Endodermal cell (in vitro differentiated cells): ENCODE measurements at places on chromosomes 2 and 18.
A peak's percentile ranks its signal among the peaks of the same experiment; 100 is the strongest.

DNA sequence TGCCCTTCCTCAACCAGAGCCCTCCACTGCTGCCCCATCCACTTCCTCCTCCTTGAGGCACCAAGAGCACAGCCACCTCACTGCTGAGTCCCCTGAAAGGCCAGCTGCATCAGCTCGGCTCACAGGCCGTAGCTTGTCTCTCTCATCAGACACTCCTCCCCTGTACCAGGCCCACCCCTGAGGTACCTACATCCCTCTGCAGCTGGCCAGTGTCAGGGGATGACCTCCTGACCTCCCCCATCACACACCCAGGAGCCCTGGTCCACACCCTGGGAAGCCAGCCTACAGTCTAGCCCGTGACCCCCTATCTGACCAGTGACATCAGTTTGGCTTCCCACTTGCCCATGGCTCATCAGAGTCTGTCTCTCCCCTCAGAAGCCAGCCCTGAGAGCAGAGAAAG lies 205.6 kb downstream of the TNS1 start:
- no peak for DNase-seq

DNA sequence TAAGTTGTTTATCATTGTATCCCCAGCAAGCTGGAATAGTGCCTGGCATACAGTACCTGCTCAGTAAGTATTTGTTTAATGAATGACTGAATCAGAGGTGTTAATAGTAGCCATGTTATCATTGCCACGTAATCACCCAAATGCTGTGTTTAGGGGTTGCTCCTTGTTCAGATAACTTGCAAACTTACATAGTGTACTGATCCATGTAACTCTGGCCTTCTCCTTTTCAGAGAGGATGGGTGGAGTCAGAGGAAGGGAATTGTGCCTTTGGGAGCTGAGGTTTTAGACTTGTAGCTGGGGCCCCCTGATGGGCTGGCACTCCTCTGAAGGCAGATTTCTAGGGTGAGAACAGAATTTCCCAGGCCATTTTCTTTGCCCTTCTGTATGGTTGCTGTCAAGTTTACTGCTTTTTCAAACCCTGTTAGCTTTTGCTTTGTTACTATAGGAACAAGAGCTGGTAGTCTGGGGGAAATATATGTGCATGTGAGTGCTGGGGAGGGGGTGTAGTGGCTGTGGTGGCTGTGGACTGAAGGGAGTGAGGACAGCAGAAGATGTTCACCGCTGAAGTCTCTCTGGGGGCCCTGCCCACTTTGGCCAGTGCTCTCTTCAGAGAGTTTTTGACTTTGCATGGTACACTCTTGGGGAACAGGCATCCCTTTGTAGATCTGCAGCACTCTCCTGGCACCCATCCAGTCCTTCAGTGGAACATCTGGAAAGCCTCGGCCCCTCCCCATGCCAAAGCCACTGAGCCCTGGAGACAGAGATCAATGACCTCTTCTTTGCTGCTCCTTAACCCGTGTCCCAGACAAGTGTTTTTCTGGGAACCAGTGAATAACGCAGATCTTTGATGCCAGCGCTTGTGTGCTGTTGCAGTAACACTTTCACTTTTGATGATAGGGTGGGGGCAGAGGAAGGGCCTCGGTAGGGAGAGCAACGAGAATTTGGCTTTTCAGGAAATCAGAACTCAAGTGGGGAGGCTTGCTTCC lies 209.0 kb downstream of the PRKCE start:
- DNase-seq = peak; percentile 55

GRCh38 chr2:238220892-238221521 lies 17.5 kb upstream of the ILKAP start:
- DNase-seq = peak; percentile 67

GRCh38 chr2:197293252-197294007 lies 17.1 kb downstream of the ANKRD44 start:
- no peak for DNase-seq

GRCh38 chr2:238159071-238159539 lies 335 bp downstream of the ERFE start:
- DNase-seq = peak; percentile 74

DNA sequence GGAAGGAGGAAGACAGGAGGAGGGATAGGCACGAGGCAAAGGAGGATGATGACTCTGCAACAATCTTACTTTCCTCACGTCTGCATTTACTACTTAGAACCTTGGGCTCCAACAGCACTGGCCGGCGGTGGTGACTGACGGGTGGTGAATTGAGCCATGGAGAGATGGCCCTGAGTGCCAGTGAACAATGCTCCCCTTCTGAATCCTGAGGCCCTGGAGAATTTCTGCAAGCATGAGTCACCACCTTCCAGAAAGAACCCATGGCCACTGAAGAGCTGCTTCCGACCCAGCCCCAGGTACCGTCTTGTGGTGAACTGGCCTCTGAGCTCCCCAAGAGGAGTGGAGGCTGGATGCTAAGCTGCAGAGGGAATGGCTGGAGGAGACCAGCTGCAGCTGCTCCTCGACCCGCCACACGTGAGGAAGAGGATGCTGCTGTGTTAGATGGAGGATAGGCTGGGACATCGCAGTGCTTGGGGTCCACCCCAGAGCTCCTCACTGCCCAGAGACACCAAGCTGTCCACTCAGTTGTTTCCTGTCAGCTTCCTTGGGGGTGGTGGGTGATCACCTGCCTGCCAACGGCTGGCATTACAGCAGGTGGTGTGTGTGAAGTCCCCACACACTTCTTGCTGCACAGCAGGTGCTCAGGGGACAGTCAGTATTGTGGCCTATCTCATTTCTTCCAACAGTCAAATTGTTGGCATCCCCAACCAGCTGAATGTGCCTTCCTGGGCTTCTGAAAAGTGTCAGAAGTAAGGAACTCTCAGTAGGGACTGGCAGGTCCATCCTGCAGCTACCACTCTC lies 186.5 kb upstream of the ID2 start:
- no peak for DNase-seq

DNA sequence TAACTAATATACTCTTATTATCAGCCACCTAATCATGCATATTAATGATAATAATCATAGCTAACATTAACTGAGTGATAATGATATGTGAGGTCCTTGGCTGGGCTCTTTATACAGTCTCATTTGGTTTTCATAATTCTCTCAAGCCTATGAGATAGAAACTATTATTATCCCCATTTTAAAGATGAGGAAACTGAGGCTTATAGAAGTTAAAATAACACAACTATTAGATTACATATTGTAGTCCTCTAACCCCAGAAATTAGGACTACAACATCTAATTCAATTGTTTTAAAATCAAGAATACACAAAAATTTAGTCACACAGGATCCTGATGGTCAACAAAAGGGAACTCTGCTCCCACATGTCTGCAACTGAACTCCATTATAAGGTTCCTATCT lies 83.6 kb upstream of the ITGB6 start:
- no peak for DNase-seq

GRCh38 chr2:186950694-186951093 lies 101.7 kb upstream of the ZSWIM2 start:
- DNase-seq = no peak

DNA sequence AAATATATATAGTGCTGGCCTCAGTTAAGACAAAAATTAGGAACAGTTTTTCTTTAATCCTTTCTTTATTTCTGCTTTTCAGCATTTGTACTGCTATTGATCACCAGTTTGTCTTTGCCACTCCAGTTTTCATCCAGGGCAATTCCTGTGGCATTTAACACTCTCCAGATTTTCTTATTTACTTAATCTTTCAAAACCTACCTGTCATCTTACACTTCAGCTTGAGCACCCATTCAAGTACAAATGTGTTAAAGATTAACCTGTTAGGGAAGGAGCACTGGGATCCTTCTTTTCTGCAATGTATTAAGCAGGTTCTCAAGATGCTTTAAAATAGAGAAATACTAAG lies 101.8 kb upstream of the SCN1A start:
- no peak for DNase-seq

DNA sequence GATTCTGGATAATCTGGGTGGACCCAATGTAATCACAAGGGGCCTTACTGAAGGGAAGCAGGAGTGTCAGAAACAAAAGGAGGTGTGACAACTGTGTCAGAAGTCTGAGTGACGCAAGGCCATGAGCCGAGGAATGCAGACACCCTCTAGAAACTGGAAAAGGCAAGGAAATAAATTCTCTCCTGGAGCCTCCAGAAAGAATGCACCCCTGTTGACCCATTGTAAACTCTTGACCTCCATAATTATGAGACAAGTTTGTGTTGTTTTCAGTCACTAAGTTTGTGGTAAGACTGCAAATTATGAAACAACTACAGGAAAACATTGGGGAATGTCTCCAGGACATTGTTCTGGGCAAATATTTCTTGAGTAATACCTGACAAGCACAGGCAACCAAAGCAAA lies 47.3 kb upstream of the B3GNT7 start:
- DNase-seq = peak; percentile 24

- no peak for DNase-seq
These were observed 213.9 kb downstream of the GBX2 start for GRCh38 chr2:235954281-235954680.

GRCh38 chr2:35973737-35974132 lies 381.8 kb upstream of the CRIM1 start:
- no peak for DNase-seq

DNA sequence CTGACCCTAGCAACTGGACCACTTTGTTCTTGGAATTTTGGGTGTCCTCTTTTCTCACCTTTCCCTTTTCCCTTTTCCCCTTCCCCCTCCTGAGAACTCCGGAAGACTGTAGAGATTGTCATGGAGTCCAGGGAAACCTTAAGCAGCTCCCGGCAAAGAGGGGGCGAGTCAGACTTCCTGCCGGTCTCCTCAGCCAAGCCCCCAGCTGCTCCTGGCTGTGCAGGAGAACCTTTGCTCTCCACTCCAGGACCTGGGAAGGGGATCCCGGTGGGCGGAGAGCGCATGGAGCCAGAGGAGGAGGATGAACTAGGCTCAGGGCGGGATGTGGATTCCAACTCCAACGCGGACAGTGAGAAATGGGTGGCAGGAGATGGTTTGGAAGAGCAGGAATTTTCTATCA lies 20.5 kb downstream of the SETBP1 start:
- no peak for DNase-seq

DNA sequence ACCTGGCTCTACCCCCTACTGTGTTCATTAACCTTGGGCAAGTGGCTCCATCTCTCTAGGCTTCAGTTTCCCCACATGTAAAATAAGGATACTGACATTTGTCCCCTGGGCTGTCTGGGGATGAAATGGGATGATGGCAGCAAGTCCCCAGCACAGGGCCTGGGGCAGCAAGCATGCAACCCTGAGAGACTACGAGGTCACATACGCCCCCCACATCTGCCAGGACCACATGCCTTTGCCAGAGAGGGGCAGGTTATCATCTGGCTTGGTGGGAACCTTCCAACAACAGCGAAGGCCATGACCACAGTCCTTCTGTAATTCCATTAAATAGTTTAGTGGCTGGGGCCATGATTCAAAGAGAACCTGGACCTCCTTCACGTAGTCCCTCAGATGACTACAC lies 145.9 kb upstream of the REV1 start:
- DNase-seq = no peak

GRCh38 chr2:32210767-32211408 lies 45.2 kb downstream of the SLC30A6 start:
- DNase-seq = no peak

DNA sequence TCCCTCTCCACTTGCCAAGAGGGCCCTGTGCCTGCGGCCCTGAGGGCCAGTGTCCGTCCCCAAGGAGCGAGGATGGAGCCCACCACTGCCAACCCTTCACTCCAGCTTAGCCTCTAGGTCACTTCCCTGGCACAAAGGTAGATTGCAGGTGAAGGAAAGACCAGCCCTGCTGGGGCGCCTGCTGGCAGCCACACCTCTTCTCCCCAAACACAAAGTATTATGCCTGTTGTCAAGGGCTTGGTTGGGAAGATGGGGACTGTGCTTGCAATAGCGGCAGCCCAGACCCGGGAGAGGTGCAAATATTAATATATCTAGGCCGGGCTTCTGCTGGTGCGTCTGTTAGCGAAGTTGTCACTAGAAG lies 7.7 kb downstream of the KCNF1 start:
- DNase-seq = peak; percentile 44

GRCh38 chr2:152166633-152167032 lies 8.9 kb downstream of the STAM2 start:
- no peak for DNase-seq

- no peak for DNase-seq
These were observed 152.8 kb downstream of the BCL11A start for GRCh38 chr2:60400462-60401246.

DNA sequence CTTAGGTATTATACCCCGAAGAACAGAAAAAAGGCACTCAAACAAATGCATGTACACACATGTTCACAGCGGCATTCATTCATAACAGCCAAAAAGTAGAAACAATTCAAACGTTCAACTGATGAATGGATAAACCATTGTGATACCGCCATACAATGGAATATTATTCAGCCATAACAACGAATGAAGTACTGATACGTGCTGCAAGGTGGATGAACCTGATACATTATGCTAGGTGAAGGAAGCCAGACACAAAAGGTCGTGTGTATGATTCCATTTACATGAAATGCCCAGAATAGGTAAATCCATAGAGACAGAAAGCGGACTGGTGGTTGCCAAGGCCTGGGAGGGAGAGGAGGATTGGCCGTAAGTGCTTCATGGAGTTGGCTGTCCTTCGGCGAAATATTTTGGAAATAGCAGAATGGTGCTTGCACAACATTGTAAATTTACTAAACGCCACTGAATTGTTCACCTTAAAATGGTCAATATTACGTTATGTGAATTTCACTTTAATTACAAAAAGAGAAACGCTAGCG lies 750 bp upstream of the RMP24 start:
- no peak for DNase-seq

- peak; percentile 54 for DNase-seq
These were observed 81.3 kb upstream of the SETBP1 start for GRCh38 chr18:44599412-44599811.

- DNase-seq = peak; percentile 53
These were observed 1.2 kb upstream of the BARD1 start for GRCh38 chr2:214810671-214811070.

DNA sequence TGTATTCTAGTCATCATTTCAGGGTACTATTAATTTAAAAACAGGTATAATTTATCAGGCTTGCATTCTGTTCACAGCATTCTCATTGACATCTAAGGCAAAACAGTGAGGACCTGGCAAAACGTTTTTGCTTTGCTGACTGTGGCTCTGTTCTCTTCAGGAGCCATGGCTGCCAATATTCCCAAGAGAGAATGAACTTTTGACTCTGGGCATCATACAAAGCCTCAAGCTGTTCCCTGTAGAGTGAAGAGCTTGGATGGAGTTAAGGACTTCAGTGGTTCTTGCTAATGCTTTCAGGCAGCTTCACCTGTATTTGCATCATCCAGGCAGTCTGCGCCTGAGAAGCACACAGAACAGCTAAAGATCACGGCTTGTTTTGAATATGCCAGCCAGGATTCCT lies 65.9 kb upstream of the CAVIN2 start:
- DNase-seq = no peak

- peak; percentile 79 for DNase-seq
These were observed 568.9 kb upstream of the ACVR2A start for GRCh38 chr2:147275943-147276342.

- DNase-seq = peak; percentile 86
These were observed 191.9 kb downstream of the ARL4C start for GRCh38 chr2:234304950-234305349.

DNA sequence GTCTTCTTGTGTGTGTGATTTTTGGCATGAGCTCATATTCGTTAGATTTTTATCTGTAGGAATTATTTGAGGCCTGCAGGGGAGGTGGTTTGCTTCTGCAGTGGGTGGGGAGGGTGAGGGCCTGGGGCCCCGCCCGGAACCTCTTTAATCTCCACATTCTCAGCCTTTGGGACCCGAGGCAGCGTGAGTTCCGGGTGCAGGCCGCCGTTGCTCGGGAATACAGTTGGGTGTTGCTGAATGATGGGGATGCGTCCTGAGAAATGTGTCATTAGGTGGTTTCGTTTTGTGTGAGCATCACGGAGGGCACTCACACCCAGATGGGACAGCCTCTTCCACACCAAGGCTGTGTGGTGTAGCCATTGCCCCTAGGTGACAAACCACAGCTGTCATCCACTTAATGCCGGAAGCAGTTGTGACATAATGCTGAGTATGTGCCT lies 13.7 kb upstream of the GAL3ST2 start:
- peak; percentile 35 for DNase-seq
